Esophagus mucosa (tissue), 1 donor: ENCODE measurements at places on chromosomes 11 and 22. TPM values are rescaled to one million over a fixed set of nuclear protein-coding genes. Genes with fewer than 3 reads are reported as not detected.

DNA sequence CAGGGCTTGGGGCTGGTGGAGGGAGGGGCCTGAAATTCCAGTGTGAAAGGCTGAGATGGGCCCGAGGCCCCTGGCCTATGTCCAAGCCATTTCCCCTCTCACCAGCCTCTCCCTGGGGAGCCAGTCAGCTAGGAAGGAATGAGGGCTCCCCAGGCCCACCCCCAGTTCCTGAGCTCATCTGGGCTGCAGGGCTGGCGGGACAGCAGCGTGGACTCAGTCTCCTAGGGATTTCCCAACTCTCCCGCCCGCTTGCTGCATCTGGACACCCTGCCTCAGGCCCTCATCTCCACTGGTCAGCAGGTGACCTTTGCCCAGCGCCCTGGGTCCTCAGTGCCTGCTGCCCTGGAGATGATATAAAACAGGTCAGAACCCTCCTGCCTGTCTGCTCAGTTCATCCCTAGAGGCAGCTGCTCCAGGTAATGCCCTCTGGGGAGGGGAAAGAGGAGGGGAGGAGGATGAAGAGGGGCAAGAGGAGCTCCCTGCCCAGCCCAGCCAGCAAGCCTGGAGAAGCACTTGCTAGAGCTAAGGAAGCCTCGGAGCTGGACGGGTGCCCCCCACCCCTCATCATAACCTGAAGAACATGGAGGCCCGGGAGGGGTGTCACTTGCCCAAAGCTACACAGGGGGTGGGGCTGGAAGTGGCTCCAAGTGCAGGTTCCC, at the start of gene APOC3:
TSS of gene APOC3 (plus strand) at position 383 of the 659 bp plus-strand sequence. CDS start 676 bp downstream, outside the sequence.
- ATAC-seq: no peak

DNA sequence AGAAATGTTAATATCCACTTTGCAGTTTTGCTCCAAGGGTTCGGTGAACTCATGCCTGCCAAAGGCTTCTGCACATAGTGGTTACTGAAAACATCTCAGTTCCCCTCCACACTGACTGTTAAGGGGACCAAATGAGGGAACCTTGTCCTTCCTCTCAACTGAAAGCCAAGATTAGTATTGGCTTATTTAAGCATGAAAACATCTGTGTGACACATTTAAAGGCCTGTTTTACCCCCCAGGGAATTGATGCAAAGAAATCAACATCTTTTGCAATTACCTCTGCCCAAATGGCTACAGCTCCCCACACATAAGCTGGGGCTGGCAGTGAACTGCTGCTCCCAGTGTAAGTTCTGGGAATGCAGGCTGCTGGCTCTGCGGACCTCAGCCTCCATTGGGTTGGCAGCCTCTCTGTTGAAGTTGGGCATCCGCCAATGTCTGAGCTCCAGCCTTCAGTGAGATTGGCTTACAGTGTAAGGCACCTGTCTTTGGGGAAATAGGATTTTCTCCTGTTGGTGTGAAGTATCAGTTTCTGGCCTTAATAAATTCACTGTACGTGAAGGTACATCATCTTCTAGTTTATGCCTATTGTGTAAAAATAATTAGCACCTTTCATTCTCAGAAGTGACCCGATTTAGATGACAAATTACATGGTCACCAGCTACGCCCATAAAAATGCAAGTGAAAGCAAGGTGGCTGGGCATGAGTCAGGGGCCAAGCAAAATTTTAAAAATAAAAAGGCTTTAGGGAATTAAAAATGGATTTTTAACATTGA, 213.4 kb upstream of the SYN3 start:
- peak; percentile 42 for ATAC-seq

LARGE1 gene
- total RNA-seq: 6.2 TPM

TUBA8 gene
- 0.68 TPM for total RNA-seq

GRCh38 chr11:115656041-115656440, 151.8 kb upstream of the CADM1 start:
- no peak for ATAC-seq
